Astrocyte of the cerebellum (primary cell): ENCODE measurements at places on chromosomes 13 and 19.

DNA sequence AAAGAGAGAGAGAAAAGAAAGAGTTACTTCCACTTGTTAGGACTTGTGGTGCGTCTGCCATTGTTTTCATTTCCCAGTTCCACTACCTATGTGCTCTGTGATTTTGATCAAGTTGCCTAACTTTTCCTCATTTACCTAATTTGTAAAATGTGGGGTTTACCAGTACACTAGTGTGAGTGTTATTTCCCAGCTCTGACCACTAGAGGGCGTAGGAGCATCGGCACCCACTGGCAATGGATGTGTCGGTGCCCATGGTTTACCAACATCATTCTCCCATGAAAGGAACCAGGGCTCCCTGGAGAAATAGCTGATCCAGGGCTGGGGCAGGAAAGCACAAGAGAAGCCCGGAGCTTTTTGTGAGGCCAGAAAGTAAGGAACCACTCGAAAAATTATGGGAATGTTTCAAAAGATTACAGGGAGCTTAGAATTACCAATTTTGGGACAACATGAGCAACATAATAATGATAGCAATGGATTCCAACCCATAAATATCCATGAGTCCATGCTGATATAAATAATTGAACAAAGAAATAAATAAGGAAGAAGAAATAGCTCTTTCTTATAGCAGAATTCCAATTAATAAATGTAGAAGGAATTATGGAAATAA is 15.1 kb upstream of the CEACAM4 start:
- DNase-seq, result no peak

- DNase-seq, result no peak
Observed at GRCh38 chr13:100811928-100812327, 137.3 kb upstream of the TMTC4 start.

GRCh38 chr19:55117663-55118391 is 390 bp upstream of the PPP1R12C start:
- DNase-seq, result peak; percentile 97

DNA sequence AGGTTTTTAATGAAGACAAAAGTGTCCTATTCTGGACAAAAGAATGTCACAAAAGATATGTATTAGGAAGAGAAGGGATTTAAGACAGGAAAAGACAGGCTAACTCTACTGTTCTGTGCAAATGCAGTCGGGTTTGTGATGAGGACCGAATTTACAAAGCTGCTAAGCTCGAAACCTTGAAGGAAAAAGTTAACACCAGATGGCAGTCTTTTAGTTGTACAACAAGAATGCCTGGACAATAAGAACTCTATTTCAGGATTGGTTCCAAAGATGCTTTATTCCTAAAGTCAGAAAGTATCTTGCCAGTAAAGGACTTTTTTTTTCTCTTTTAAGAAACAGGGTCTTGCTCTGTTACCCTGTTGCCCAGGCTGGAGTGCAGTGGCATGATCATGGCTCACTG is 51.1 kb downstream of the HS6ST3 start:
- DNase-seq, result peak; percentile 9

- peak; percentile 99 for DNase-seq
Observed at GRCh38 chr13:30847650-30848307, 58.3 kb upstream of the MEDAG start.

DNA sequence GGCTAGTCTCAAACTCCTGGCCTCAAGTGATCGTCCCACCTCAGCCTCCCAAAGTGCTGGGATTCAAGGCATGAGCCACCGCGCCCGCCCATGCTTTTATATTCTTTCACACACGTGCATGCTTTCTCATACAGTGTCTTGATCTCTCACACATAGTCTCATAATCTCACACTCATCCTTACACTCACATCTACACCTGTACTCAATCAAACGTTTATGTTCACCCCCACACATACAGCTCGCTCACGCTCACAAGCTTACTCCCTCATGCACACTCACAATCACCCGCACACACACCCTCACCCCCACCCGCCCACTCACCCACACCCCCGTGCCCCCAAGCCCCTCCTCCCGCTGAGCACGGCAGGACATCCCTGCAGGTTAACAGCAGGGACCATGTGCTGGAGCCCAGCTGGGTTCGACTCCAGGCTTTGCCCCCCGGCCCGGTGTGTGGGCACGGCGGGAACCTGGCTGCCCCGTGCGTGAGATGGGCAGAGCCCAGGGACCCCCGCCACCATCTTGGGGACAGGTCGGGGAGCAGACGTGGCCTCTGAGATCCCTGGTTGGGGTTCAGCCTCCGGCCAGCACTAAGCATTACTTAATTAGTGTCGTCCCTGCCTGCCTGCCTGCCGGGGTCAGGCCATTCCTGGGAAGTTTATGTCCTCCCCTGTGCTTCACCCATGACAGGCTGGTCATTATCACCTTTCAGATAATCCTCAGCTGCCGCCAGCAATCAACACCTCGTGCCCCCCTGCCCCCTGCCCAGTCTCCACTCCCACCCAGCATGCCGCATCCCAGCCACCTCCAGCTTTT is 11.4 kb downstream of the SBK2 start:
- no peak for DNase-seq

DNA sequence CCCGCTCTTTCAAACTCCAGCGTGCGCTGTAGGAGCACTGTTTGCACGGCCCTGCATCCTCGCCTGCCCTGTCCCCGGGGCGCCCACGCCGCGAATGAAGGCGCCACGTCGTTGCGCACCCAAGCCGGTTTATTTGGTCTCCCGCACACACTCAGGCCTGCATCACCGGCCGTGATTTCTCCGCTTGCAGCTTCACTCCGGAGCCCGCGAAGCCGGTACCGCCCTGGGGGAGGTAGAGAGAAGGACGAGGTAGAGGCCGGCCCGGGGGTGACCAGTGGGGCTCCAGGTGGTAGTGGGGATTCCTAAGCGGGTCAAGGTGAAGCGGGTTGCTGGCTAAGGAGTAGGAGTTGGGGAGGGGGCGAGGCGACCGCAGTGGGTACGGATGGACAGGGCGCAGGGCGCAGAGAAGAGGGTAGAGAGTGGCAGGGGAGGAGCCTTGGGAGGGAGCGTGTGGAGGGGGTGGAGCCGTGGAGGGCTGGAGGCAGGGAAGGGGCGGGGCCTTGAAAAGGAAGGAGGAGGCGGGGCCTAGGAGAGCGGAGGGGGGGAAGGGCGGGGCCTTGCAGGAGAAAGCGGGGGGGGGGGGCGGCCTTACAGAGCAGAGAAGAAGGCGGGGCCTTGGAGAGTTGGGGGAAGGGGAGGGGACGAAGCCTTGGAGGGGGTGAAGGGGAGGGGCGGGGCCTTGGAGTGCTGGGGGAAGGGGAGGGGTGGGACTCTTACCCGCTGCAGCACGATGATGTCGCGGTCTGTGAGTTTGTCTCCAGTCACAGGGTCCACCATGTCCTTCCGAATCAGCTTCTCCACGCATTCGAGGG is 24.6 kb downstream of the NOSIP start:
- DNase-seq, result peak; percentile 9

- DNase-seq, result peak; percentile 23
Observed at GRCh38 chr13:38308736-38309135, 40.9 kb upstream of the UFM1 start.

DNA sequence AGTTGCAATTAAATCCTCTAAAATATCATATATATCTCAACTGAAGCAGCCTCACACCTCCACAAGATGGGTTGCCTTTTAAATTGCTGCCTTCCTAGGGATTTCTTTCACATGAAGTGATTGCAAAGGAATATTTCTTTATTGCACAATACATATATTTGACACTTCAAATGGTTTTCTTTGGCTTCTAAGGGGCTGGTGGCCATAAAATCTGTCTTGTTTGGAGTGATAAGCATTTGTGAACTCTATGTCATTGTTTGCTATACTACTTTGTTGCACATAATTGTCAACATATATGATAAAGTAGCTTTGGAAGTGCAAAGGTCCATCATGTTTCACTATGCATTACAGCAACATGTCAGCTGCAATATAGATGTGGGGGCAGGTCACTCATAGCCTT is 2380.9 kb downstream of the PCDH9 start:
- DNase-seq, result no peak

GRCh38 chr13:37795326-37795725 is 74.2 kb downstream of the TRPC4 start:
- no peak for DNase-seq

DNA sequence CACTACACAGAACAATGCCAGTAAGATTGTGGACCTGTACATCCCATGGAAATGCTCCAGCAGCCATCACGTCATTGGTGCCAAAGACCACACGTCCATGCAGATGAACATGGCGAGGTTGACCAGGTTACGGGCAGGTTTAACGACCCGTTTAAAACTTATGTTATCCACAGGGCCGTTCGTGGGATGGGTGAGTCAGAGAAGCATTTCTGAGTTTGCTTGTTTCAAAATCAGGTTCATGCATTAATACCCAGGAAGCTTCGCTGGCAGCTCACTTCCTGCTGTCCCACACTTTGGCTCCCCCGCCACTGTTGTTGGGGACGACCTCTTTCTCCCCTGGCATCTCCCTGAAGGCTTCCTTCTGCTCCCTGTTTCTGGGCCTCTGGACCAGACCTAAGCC is 194.1 kb downstream of the USP12 start:
- no peak for DNase-seq

DNA sequence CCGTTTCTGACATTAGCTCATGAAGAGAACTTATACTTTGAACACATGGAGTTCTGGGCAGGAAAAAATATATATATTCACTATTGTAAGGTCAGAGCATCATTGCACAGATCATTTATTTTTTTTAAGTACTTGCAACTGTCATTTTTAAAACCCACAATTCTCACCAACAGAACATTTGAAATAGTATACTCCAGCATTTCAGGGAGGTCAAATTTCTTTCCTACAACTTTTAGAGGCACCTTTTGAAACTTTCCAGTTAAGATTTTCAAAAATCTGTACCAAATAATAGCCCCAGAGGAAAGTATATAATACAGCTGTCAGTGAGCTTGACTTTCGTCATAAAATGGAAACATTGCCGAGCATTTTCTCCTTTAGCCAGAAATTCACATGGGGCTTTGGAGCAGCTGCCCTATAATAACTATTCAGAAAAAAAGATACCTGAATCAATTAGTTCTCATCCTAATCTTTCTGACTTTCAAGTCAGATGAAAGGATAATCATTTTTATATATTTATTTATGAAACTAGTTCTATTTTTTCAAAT is 10.9 kb downstream of the KCTD12 start:
- DNase-seq, result no peak

- no peak for DNase-seq
Observed at GRCh38 chr19:29013988-29014387, 199.0 kb downstream of the UQCRFS1 start.

- DNase-seq, result no peak
Observed at GRCh38 chr19:3783660-3784584, 2.3 kb downstream of the MATK start.

DNA sequence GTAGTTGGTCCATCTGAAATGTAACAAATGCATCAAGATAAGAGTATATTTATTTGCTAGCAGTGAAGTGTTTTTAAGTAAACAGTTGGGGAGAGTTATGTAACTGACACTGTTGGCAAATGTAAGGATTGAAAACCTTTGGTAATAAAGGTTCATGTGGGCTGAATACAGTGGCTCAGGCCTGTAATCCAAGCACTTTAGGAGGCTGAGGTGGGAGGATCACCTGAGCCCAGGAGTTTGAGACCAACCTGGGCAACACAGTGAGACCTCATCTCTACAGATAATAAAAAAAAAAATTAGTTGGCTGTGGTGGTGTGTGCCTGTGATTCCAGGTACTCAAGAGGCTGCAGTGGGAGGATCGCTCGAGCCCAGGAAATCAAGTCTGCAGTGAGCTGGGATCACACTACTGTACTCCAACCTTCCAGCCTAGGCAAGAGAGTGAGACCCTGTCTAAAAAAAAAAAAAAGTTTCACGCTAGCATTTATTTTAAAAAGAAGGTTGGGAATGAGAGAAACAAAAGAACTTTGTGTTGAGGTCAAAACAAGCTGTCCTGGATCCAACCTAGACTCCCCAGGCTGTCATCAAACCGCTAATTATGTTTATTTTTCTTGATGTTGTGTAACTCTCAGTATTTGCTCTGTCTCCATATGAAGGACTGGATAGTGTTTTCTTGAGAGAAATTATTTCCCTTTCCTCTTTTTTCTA is 20.7 kb downstream of the SETDB2 start:
- DNase-seq, result no peak

DNA sequence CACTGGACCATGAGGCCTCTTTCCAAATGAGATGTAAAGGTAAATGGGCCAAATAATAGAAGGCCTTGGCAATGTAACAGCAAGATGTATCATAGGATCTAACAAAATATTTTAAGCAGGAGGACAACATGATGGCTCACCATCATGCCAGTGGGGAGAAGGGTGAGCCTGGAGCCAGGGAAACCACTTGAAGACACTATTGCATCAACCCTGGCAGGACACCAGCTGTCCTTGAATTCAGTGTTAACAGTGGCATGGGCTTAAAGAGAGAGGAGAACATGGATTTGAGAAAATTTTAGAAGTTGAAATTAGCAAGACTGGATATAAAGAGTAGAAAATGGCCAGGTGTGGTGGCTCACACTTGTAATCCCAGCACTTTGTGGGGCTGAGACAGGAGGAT is 6.7 kb upstream of the RCBTB2 start:
- DNase-seq, result no peak

GRCh38 chr13:107866032-107866940 is 349.1 kb downstream of the LIG4 start:
- no peak for DNase-seq

GRCh38 chr13:111539252-111539651 is 218.8 kb downstream of the TEX29 start:
- no peak for DNase-seq

DNA sequence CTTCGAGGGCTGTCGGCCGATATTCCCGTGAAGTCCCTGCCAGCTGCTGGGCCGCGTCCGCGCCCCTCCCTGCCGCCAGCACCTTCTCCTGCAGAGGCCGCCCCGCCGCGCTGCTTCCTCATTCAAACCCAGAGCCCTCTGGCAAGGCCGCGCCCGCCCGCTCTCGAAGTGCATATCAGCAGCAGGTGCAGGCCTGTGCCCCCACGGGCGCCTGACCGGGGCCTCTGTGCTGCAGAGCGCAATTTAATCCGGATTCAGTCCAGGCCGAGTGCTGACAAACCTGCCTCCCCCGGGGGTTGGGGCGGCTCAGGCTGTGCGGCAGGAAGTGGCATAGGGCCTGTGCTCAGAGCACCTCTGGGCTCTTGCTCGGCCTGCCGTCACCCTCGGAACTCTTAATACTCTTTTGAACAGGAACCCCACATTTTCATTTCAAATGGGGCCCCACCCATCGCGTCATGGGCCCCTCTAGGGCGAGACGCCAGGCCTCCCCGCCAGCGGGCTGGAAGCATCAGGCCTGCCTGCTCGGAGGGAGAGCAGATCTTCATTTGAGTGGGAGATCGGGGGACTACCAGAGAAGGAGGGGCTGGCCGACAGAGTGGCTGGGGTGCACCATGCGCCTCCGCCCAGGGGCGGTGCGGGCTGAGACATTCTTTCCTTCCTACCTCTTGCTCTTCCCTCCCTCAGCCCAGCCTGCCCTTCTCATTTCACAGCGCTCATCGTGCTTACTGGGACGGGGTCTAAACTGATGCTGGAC is 125.7 kb downstream of the TNFRSF19 start:
- DNase-seq, result no peak

- DNase-seq, result no peak
Observed at GRCh38 chr13:100069278-100069677, 19.6 kb upstream of the PCCA start.
